ENCODE measurements at places on chromosomes 7 and 10.
A peak's percentile ranks its signal among the peaks of the same experiment; 100 is the strongest.

- DNase-seq, result peak; percentile 85
Measured at GRCh38 chr7:39566023-39566921, at the start of gene YAE1. Gene YAE1 (plus strand): TSS chr7:39566404. CDS start chr7:39566419, 15 bp downstream.

DNA sequence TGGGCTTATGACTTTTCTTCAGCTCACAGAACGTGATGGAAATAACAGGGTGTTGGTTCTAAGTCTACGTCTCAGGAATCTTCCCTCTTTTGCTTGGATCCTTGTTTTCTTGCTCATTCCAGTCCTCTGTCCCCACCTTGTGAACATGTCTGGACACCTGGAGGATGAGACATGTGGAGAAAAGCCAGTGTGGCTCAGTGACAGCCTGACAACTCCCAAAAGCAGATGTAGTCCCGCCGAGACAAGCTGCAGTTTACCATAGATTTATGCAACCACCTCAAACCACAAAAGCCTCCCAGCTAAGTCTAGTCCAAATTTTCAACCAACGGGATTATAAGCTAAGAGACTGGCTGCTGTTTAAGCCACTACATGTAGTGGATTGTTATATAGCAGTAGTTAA lies 476.1 kb downstream of the SH2D4B start:
- no peak for DNase-seq

DNA sequence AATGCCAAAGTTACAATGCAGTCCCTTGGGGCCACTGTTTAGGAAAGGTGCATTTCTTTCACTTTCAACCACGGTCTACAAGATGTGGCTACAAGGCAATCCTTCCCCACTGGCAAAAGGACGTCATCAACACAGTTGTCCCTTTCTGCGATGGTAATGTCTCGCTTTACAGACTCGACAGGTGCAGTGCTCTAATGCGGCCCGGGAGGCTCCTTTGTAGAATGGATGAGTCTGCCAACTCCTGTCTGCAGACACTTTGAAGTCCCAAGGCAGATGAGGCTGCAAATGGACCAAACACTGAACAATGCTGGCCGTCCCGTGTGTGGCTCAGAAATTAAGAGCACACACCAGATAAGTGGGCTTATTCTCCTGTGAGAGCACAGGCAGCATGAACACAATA lies 133.7 kb downstream of the PIP4K2A start:
- DNase-seq, result no peak

- no peak for DNase-seq
Measured at GRCh38 chr10:15325944-15326284, 45.2 kb downstream of the FAM171A1 start.

DNA sequence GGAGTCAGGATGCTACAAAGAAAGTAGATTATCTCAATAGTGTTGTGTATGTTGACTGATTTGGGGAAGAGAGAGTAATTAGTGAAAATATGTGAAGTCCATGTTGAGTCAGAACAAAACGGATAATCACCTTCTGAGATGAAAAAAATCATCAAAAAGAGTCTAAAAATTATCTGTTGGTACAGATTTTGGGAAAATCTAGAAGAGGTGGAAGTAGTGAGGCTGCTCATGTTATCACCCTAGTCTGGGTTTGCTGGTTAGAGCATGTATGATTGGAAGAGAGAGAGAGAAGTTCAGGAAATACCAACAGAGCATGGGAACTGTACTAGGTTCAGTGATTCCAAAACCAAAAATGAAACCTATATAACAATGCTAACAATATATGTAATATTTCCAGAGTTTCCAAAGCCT lies 12.3 kb downstream of the RPA3 start:
- DNase-seq, result no peak

- no peak for DNase-seq
Measured at GRCh38 chr7:910441-910861, 34.1 kb downstream of the GET4 start.

DNA sequence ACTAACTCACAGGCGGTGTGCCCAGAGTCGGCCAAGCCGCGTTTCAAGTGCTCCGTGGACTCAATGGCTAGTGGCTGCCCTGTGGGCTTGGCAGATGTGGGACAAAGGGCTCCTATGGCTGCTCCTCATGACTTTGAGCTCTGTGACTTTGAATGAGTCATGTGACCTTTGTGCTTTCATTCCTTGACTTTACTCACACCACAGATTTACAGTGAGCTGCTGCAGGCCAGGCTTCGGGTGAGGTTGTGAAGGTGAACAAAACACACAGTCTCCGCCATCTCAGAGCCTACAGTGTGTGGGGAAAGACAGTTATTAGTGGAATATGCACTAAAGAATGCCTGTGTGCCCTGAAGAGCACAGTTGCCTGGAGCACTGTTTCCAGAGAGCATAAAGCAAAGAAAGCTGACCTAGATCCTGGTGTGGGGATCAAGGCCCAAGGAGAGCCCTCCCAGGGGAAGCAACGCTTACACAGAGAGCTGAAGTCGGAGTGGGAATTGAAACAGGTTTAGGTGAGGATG lies 29.7 kb upstream of the PLEKHA1 start:
- peak; percentile 79 for DNase-seq

- DNase-seq, result peak; percentile 23
Measured at GRCh38 chr7:135300913-135301765, 67.5 kb downstream of the STRA8 start.

DNA sequence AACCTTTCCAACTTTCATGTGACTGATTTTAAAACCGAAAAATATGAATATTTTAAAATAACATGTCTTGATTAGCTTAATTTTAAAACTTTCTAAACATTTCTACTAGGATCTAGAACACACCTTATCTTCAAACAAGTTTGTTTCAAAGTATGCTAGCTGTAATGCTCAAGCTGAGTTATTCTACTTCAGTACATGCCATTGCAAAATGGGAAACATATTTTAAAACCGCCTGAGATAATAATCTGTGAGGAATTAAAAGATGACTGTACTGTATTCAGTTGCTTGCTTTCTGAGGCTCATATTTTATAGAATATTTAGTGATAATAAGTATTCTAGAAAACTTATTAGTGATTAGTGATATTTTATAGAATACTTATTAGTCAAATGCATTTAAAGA lies 99.6 kb downstream of the LMBR1 start:
- no peak for DNase-seq

- DNase-seq, result no peak
Measured at GRCh38 chr10:23151071-23151470, 41.0 kb upstream of the PTF1A start.

- DNase-seq, result peak; percentile 93
Measured at GRCh38 chr7:7566651-7567611, at the start of gene MIOS. Gene MIOS (plus strand): TSS chr7:7566884. CDS start chr7:7572476, 5,592 bp downstream.

DNA sequence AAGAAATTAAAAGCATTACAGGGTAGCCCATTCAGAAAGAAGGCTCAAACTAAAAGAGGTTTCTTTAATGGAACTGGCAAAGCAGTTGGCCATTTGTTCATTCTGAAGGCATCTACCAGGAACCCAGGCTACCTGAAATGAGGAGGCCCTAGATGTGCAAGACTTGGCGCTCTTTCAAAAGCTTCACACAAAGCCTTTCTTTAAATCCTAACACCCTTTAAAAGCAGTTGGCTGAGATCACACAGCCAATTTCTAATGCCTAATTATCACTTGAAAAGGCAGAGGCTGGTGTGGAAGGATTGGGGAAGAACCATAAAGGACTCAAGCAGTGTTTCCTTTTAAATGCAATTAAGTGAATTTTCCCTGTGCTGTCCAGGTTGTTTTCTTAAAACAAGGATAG lies 23.2 kb downstream of the PPP1R17 start:
- DNase-seq, result no peak

DNA sequence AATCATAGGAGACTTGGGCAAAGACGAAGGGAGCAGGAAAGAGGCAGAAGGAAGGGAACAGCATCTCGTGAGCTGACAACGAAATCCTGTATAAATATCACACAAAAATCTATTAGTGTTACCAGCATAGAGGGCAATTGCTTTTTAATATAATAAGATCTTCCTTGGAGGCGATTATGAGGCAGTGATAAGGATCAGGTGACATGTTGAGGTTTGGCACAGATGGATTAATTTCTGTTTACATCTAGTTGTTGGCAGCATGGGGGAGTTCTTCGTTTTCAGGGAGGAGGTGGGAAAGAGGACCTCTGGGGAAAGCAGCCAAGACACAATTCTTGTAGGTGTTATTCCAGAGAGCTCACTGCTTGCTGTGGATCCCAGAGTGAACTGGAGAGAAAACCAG lies 163.8 kb downstream of the PLXNA4 start:
- no peak for DNase-seq

DNA sequence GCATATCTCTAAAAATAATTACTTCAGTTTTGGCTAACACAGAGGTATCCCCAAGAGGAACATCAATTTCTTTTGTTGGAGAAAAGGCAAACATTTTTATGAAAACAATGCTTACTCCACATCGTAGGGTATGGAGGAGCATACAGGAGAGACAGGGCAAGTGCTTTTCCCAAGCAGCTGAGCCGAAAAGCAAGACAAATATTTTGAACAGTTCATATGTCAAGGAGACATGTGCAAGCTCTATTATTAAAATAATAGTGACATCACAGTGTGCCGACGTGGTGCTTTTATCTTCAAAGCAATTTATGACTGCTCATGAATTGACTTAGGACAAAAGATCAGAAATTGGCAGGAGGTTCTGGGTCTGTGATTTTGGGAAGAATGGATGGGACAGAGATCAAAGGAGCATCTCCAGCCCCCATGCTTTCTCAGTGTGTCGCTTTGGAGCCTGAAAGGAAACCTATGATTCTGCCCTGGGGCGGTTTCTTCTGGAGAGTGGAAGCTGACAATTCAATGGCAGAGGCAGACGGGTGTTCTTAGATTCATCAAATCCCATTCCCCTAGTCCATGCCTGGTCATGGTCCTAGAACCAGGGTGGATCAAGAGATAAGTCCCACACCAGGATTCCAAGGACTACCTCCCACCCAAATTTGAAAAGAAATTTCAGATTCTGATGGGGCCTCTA lies 97.1 kb downstream of the JCAD start:
- no peak for DNase-seq

DNA sequence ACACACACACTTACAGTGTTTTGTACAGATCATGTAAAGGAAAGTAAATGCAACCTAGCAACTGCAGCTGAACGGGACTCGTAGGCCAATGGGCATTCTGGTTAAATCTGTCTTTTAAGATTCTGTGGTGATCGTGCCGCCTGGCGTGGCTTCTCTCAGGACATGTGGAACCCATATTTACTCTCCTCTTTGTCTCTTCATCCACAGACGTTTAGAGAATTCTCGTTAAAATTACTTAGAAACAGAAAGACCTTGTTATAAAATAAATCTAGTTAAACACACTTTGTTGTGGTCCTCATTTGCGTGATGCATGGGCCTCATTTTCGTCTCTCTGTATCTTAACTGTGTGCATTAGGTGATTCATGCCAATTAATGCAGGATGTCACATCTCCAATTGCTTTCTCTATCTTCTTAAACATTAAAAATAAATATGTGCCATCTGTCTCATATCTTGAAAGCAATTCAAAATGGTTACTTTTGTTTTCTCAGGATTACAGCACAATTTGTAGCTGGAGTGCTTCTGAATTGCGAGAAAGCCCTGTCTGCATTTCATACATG lies 11.5 kb downstream of the KLF6 start:
- peak; percentile 84 for DNase-seq

GRCh38 chr10:36507715-36508114 lies 617.7 kb upstream of the ANKRD30A start:
- no peak for DNase-seq
